ENCODE measurements at places on chromosomes 3 and 15.

DNA sequence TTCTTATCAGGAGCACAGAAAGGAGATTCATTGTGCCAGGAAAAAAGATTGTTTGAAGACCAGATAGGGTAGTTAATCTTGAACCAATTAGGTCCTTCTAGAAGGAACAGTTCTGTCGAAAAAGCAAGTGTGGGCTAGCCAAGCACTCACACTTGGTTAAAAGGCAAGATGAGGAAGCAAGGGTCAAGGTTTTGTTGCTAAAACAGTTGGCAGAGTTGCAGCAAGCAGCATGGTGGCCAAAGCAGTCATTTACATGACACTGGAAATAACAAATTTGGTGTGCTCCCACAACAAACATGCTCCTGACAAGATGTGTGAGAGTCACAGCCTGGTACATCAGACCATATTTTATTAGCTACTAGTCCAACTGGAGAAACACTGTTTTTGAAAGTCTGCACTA lies 228.0 kb upstream of the CFAP20DC start:
- DNase-seq: no peak

- no peak for DNase-seq
Observed at GRCh38 chr15:34810443-34811129, 15.2 kb upstream of the ACTC1 start.

- no peak for DNase-seq
Observed at GRCh38 chr3:48402907-48403306, 27.0 kb downstream of the PLXNB1 start.

DNA sequence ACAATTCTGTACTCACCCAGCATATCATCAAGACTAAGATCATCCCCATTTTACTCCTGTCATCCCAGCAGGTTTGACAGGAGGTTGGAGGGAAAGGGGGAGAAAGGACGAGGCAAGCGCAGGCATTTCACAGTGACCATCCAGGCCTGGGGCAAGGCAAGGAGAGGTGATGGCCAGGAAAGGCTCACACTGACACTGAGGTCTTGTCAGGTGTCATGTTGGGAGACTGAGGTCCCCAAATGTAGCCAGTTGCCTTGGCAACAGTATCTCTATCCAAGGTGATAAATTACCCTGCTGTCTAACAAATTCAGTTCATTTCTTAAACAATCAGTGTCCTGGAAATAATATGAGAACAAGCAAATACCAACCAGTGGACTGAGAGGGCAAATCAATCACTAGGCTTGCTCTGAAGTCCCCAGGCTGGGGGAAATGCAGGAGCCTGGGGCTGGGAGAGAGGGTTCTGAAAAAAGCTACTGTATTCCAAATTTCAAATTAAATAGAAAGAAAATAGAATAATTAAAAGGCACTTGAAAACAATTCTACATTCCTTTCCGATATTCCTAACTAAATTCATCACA lies 172.8 kb downstream of the OSBPL10 start:
- DNase-seq: no peak
